GM12892 (cell line): ENCODE measurements at places on chromosomes 2 and 18.

GRCh38 chr18:26051843-26052242 lies 38.6 kb downstream of the SS18 start:
- DNase-seq: no peak

DNA sequence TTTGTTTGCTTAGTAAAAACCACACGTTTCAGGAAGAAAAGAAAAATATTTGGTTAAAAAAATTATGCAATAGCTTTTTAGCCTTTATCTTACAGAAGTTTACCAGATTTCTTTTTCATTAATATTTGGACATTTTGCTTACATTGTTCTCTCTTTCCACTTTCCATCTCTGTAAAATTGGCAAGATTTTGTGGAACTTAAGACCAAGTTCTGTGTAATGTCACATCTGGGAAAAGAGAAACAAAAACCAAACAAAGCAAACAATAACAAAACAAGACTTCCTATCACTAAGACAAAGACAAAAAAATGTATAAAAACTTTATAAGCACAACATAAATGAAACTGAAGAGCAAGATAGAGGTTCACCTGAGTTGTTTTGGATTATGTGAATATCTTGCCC lies 1392.1 kb upstream of the CELF4 start:
- DNase-seq: no peak

DNA sequence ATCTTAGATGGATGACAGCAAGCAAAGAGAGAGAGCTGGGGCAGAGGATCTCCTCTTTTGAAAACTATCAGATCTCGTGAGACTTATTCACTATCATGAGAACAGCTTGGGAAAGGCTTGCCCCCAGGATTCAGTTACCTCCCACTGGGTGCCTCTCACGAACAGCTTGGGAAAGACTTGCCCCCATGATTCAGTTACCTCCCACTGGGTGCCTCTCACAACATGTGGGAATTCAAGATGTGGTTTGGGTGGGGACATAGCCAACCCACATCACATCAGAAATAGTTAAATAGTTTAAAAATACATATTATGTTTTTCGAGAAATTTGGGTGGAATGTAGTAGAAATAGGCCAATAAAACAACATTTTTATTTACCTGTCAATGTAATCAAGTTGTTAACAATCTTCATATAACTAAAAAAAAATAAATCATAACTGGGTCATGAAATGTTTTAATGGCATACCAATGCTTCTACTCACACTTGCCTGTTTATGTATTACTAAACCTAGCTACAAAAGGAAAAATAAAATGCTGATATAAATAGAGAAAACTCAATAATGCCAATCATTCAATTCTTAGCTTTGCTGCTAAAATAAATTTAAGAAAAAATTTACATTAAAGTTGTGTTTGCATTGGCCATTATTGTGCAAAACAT lies 608.9 kb downstream of the SUCLG1 start:
- no peak for DNase-seq

GRCh38 chr2:172972005-172972619 lies 103.5 kb upstream of the MAP3K20 start:
- no peak for DNase-seq

- no peak for DNase-seq
Observed at GRCh38 chr18:12990641-12990966, 558 bp upstream of the CEP192 start.

DNA sequence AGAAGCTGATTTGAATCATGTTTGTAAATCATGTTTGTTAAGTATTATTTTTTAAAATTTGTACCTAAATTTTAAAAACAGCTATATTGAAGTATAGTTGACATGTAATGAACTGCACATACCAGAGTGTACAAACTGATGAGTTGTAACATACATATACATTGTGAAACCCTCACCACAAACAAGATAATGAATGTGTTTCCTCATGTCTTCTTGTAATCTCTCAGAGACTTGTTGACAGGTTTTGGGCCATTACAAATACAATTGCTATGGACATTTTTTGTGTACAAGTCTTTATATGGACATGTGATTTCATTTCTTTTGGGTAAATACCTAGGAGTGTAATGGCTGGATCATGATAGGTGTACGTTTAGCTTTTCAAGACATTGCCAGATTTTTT lies 21.5 kb downstream of the WDR43 start:
- DNase-seq: no peak

- no peak for DNase-seq
Observed at GRCh38 chr18:54726143-54726542, 102.1 kb upstream of the RAB27B start.

GRCh38 chr2:121884511-121884921 lies 129.1 kb downstream of the TSN start:
- no peak for DNase-seq

- peak; percentile 13 for DNase-seq
Observed at GRCh38 chr2:202375033-202375608, 1.0 kb upstream of the BMPR2 start.

- no peak for DNase-seq
Observed at GRCh38 chr2:64101141-64101591, 43.1 kb downstream of the PELI1 start.
